ENCODE measurements at places on chromosomes 2 and 18.

DNA sequence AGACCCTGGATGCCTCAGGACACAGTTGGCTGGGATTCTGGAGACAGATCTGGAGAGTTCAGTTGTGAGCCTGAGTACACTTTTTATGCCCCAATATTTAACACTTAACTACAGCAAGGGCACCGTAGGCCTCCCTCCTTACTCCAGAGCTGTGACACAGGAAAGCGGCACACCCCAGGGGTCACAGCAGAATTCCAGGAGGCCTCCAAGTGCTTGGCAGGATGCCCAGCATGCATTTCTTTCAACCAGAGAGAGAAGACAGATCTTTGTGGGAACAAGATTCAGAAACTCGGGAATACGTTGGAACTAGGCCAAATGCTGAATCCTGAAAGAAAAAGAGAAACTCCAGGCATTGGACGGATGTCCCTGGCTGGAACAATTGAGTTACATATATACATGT lies 199.2 kb upstream of the NT5C1B start:
- no peak for DNase-seq

DNA sequence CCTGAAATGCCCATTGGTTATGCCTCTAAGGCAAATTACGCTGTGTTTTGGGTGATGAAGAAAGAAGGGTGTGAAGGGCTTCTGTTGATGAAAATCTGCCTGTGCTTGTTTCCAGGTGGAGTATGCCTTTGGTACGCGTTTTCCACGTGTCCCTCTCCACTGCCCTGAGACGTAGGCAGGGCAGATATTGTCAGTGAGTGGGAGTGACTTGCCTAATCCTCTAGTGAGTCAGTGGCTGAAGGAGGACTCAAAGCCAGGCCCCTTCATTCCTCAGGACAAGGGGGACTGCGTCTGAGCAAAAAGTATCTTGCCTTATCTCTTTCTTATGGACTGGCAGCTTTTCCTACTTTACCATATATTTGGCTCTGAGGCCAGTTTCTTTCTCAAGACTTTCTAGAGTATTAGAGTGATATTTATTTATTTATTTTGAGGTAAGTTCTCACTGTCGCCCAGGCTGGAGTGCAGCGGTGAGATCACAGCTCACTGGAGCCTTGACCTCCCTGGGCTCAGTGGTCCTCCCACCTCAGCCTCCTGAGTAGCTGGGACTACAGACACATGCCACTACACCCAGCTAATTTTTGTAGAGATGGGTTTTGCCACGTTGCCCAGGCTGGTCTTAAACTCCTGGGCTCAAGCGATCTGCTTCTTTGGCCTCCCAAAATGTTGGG lies 10.2 kb downstream of the RALB start:
- no peak for DNase-seq

- no peak for DNase-seq
Observed at GRCh38 chr2:121319941-121320340, 34.9 kb upstream of the TFCP2L1 start.

DNA sequence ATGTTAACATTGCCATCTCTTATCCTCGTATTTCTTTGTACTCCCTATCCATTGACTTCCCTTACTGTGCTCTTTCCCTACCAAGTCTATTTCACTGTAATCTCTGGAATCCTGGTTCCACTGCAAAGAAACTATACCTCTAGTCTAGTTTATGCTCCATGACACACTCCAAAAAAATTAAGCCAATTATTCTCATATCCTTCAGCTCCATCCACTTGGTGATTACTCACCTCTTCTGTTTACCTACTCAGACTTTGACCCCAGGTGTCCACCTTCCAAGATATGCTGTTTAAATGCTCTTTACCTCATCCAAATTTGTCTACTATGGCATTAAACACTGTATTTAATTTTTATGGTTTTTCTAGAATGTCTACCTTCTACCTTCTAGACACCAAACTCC lies 137.9 kb downstream of the ATAD2B start:
- DNase-seq: no peak

DNA sequence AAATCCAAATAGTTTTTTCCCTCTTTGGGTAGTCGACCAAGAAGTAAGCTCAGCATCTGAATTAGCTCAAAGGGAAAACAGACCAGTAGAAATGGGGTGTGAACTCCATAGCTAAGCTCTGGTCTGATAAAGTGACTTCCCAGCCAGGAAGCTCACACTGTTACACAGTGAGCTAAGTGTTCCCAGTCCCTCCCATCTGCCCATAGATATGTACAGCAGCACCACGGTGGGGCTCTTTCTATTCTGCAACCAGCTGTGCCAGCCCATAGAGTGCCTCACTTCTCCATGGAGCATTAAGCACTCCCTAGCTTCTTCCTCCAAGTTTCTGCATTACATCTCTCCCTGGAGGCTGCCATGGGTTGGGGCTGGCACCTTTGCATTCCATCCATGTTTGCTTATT lies 27.6 kb upstream of the NEMP2 start:
- no peak for DNase-seq

DNA sequence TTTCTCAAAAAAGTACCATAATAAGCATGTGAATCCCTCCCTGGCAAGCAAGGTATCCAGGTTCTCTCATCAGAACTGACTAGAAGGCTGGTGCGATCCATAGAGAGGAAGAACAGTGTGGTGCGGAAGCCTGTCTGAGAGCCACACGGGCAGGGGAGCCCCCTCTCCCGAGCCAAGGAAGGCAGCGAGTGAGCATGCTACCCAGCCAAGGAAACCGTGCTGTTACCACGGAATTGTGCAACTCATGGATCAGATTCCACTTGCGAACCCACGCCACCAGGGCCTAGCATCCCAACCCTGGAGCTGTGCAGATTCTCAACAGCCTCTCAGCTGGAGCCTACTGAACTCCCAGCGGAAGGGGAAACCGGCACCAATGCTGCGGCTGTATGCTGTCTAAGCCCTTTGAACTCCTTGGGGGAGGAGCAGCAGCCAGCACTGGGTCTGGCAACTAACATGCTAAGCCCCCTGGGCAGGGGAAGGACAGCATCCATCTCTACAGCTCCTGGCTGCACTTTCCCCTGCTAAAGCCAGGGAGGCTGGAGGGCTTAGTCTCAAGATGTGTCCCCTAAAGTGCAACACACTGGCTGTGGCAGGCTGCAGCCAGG lies 823.1 kb downstream of the EPHA4 start:
- no peak for DNase-seq

DNA sequence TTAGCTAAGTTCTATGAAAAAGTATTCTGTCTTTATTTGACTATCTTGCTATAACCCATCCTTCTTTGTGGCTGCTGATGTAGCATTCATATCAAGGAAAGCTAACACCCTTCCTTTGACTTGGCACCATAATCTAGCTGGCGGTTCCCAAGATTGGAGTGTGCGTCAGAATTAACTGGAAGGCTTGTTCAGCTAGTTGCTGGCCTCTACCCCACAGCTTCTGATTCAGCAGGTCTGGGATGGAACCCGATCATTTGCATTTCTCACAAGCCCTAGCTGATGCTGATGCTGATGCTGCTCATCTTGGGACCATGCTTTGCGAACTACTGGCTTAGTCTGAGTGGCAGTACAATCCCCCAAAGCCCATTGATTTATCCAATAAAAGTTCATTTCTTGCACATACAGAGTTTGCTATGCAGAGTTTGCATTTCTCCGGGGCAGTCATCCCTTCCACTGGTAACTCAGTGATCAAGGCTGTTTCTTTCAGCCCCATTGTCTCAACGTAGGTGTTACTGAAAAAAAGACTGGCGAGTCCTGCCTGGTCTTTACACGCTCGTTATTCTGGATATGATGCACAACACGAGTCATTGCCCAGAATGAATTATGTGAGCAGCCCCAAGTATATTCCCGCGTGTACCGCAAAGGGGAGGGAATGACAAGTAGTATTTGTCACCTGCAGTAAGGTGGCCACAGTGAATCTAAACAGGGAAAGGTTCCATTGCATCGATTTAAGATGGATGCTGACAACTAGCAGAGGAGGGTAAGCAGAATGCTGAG lies 96.5 kb downstream of the ZNF532 start:
- no peak for DNase-seq

All from LNCaP clone FGC (cell line).